ENCODE measurements at places on chromosomes 13 and 19.

DNA sequence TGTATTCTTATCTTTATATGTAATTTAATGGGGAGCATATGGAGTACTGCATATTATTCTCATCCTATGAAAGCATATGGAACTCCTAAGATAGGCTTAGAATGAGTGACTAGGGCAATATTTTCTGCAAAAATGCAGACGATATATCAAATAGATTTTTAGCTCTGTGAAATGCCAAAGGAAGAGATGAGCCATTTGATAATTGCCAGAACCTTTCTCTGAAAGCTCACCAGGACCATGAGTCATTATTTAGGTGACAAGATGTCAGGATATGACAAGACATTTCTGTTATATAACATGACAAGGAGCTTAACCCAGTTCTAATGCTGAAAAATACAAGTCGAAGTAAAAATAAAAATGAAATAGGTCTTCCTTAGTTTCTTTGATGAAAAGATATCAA lies 145.0 kb downstream of the SLITRK6 start:
- no peak for DNase-seq

DNA sequence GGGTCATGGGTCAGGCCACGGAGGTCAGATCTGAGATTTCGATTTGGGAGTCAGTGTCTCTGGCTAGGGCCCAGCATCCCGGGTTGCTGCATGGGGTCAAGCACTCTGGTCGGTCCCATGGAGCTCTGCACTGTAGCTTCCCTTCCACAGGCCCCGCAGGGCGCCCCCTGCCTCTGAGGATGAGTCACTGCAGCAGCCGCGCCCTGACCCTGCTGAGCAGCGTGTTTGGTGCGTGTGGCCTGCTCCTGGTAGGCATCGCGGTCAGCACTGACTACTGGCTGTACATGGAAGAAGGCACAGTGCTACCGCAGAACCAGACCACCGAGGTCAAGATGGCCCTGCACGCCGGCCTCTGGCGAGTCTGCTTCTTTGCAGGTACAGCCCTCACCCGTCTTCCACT lies 3.6 kb downstream of the CACNG7 start:
- no peak for DNase-seq

DNA sequence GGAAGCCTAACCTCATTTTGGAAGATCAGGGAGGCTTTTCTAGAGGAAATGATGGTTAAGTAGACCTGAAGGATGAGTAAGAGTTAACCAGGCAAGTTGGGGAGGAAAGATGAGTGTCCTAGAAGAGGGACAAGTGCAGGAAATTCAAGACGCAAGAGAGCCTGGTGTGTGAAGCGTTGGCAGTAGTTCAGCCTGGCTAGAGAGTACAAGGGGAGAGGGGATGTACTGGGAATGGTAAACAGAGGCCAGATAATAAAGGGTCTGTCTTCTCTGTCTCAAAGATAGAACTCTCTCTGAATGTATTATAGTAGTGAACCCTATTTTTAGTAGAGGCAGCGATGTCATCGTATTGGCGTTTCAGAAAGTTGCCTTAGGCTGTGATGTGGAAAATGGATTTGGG lies 9.7 kb downstream of the DPY19L3 start:
- no peak for DNase-seq

GRCh38 chr19:18742324-18742723 lies 48.8 kb downstream of the COMP start:
- DNase-seq = no peak

DNA sequence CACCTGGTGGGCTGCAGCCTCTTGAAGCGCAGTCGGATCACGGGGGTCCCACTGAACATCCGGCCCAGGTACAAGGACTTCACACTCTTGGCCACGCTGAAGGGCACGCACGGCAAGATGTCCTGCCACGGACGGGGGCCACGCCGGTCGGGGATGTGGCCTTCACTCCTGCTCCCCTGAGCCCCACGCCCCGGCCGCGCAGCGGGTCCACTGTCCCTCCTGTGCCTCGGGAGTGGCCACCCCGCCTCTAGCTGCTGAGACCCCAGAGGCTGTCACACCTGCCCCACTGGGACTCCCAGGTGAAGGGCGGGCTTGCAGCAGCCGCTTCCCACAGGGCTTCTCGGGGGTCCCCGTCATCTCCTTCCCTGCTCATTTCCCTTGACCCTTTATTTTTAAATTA lies 31.2 kb downstream of the GAS6 start:
- no peak for DNase-seq

DNA sequence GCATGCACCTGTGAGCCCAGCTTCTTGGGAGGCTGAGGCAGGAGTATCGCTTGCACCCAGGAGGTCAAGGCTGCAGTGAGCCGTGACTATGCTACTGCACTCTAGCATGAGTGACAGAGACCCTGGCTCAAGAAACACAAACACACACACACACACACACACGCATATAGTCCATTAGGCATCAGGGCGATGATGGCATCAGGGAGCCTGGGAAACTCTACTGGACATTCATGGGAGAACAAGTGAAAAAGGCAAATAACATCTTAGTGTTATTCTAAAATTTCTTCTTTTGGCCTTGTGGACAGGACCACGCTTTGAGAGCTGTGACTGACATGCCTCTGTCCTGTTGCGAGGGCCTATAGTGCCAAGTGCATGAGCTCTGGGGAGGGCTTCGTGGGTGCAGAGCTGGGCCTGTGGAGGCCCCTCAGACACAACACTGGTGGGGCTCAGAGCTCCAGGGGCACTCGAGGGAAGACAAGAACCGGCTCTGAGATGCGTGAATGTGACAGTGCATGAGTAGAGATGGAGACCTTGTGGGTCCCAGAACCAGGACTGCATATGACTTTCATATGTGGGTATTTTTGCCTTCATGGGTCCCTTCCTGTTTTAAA lies 8.0 kb upstream of the USF2 start:
- DNase-seq = no peak

DNA sequence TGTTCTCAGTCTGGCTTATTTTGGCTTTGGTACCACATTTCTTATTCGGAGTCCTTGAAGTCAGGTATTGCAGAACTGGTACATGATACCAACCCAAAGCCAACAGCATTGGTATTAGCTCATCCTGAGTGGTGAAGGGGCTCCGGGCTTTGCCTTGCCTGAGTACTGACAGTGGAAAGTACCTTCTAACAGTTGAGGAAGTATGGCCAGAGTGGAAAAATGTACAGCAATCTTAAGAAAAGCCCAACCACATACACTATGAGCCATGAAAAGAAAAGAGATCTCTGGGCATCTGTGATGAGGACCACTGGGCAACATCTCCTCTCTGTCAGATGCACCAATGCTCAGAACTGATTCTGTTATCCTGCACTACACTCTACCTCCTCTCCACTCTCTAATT lies 8.3 kb downstream of the LCP1 start:
- no peak for DNase-seq

GRCh38 chr13:27672025-27672424 lies 50.3 kb downstream of the POLR1D start:
- DNase-seq = no peak

Measured in Right ventricle myocardium superior (tissue), 1 donor.